ENCODE measurements at places on chromosomes 6 and 20. TPM values are rescaled to one million over a fixed set of nuclear protein-coding genes. Genes with fewer than 3 reads are reported as not detected.

GRCh38 chr6:70094156-70094555 lies 208.7 kb downstream of the COL9A1 start:
- H3K36me3 ChIP-seq = no peaks in the 10 kb centered on the region
- H3K27ac ChIP-seq = no peak overlapping the region
- H3K4me3 ChIP-seq = no peak overlapping the region
- H3K27me3 ChIP-seq = no peaks in the 10 kb centered on the region
- no peak for DNase-seq
- H3K4me1 ChIP-seq = no peaks in the 10 kb centered on the region

The SESN1 gene
- total RNA-seq = 36.2 TPM

- DNase-seq = no peak
- H3K4me3 ChIP-seq = no peak overlapping the region
- no peak overlapping the region for H3K27ac ChIP-seq
- H3K4me1 ChIP-seq = no peaks in the 10 kb centered on the region
Observed at GRCh38 chr6:36314221-36315014, 22.3 kb downstream of the BNIP5 start.

GRCh38 chr6:40923880-40924279 lies 115.1 kb downstream of the UNC5CL start:
- H3K27me3 ChIP-seq = no peaks in the 10 kb centered on the region
- H3K4me1 ChIP-seq = peaks cover 17% of the 10 kb centered on the region
- H3K27ac ChIP-seq = no peak overlapping the region
- DNase-seq = no peak
- H3K4me3 ChIP-seq = no peak overlapping the region

The SASH1 gene
- 30.2 TPM for total RNA-seq

DNA sequence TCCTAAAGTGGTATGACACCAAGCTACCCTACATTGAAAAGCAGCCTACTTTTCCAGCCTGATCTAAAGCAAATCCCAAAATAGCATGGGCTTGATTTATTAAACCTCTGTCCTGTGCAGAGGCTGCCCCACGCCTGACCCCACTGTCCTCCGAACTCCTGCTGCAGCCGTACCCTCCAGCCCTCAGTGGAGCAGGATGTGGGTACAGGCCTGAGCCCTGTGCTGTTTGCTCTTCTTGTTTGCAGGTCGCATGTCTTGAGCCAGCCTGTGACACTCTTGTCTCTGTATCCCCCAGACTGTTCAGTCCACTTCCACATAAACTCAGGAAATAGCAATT lies 61.2 kb downstream of the RPP40 start:
- H3K4me3 ChIP-seq = no peak overlapping the region
- H3K36me3 ChIP-seq = peaks cover 5% of the 10 kb centered on the region
- no peaks in the 10 kb centered on the region for H3K27me3 ChIP-seq
- H3K27ac ChIP-seq = 0 out of 2 replicates have a peak overlapping the region, but pooled peaks have one; percentile 6
- no peak for DNase-seq

DNA sequence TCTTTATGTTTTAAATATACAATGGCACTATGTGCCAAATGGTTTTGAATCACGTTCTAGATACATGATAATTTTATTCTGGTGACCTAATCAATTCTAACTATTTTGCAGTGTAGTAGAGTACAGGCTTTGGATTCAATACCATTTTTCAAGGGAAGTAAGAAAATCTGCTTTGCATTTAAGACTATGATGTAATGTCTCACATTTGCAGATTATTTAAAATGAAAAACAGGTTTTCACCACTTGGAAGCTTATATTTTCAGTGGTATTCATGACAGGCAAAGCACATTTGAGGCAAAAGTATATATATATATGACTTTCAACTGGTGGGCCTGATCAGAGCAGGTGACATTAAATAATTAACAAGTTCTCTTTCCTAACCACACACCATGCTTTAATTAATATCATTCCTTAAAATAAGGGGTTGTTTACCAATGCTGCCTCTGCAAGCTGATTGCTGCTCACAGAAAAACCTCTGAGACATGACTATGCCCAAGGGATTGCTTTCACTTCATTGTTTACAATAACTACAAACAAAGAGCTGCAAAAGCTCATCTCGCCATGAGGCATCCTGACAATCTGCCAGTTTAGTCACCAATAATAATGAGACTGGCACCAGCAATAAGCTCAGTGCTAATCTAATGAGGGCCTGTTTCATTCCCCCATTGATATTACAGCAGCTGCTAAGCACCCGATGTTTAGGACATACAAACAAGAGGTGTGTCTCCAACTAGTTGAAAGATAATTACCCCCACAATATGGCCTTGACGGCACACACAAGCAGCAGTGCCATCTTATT lies 1176.0 kb upstream of the GJE1 start:
- H3K4me1 ChIP-seq = no peaks in the 10 kb centered on the region
- no peaks in the 10 kb centered on the region for H3K27me3 ChIP-seq
- no peak for DNase-seq
- no peaks in the 10 kb centered on the region for H3K36me3 ChIP-seq

DNA sequence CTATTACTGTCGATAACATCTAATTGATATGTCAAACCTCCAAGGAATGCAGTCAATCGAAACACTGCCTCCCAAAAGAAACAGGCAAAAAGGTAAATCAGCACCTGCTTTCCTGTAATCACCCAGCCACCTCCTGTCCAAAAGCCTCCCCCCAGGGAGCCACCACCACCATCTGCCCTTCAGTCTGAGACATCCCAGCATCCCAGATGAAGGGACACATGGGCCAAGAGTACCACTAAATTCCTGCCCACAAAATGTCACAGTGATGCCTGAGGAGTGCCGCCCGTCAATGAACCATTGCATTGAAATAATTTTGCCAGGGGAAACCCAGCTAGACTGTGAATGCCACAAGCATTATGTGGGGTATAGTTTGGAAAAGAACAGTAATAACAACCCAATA lies 401.7 kb downstream of the ZFAND3 start:
- H3K4me1 ChIP-seq = 0 out of 2 replicates have a peak, but pooled peaks cover 4% of the 10 kb centered on the region
- DNase-seq = no peak
- no peaks in the 10 kb centered on the region for H3K27me3 ChIP-seq
- H3K27ac ChIP-seq = no peak overlapping the region
- H3K36me3 ChIP-seq = no peaks in the 10 kb centered on the region

The REM1 gene
- total RNA-seq = 0.28 TPM

GRCh38 chr6:147823936-147824335 lies 315.4 kb downstream of the SAMD5 start:
- no peak overlapping the region for H3K27ac ChIP-seq
- H3K36me3 ChIP-seq = no peaks in the 10 kb centered on the region
- no peak for DNase-seq

GRCh38 chr6:5599127-5599526 lies 337.8 kb downstream of the FARS2 start:
- no peaks in the 10 kb centered on the region for H3K36me3 ChIP-seq
- no peaks in the 10 kb centered on the region for H3K27me3 ChIP-seq

DNA sequence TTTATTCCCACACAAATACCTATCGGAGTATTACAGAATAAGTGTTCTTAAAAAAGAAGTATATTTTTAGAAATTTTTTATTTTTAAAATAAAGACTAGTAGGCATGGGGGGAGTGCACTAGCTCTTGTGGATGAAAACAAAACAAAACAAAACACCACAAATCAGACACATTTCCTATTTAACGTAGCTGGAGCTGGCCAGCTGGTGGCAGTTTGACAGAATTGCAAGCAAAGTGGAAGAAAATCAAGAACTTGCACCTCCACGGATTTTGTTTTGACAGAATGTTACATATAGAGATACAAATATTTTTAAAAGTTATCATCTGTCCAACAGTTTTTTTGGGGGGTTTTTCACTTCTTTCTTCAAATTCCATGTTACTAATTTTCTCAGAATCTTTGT lies 63.6 kb upstream of the SNRPB2 start:
- H3K4me1 ChIP-seq = no peaks in the 10 kb centered on the region
- H3K36me3 ChIP-seq = no peaks in the 10 kb centered on the region
- no peak overlapping the region for H3K4me3 ChIP-seq
- H3K27me3 ChIP-seq = no peaks in the 10 kb centered on the region

- no peak overlapping the region for H3K27ac ChIP-seq
- H3K4me1 ChIP-seq = 0 out of 2 replicates have a peak, but pooled peaks cover 8% of the 10 kb centered on the region
Observed at GRCh38 chr6:113995634-113996033, 24.7 kb upstream of the HDAC2 start.

DNA sequence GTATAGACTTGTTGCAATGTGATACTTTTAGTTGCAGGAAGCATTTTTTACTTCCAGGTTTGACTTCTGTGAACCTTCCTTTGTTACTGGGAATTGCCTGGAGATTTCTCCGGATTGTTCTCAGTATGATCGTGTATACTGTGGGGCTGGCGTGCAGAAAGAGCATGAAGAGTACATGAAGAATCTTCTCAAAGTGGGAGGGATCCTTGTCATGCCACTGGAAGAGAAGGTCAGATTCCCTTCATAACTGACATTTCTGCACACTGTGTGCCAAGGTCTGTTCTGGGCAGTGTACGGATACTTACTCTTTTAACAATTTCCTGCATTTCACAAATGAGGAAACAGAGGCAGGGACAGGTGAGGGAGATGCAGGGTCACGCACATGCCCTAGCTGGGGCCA lies 9.7 kb downstream of the PCMTD2 start:
- no peak overlapping the region for H3K27ac ChIP-seq
- peaks cover 6% of the 10 kb centered on the region for H3K36me3 ChIP-seq
- no peaks in the 10 kb centered on the region for H3K4me1 ChIP-seq
- H3K4me3 ChIP-seq = no peak overlapping the region
- no peaks in the 10 kb centered on the region for H3K27me3 ChIP-seq

The ZNF391 gene
- 22.5 TPM for total RNA-seq

DNA sequence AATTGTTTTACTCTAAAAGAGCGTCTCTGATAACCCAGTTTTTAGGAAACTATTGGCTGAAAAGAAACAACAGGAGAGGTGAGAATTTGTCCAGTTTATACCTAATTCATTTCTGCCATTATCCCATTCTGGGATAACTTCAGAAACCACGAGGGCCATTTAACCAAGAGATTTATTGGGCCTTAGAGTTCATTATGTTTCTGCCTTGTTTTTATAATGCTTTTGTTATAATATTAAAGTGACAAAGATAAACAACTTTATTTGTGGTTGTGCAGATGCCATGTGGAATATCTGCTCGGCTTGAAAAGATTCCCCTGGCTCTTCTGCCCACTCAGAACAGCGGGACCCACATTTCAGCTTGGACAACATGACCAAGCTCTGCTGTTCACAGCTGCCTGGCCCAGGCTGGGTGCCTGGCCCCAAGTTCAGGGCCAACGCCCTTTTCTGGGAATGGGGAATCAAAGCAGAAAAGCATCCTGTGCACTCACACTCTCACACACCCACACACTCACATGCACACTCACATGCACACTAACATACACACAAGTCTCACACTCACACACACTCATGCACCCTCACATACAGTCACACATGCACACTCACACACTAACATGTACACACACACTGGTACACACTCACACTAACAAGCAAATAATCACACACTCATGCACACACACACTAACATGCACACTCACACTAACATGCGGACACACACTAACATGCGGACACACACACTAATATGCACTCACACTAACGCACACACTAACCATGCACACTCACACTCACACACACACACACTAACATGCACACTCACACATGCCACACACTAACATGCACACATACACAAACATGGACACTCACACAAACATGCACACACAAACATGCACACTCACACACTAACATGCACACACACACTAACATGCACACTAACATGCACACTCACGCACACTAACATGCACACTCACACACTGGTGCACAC lies 86.7 kb upstream of the NEDD9 start:
- no peaks in the 10 kb centered on the region for H3K27me3 ChIP-seq
- DNase-seq = no peak
- peaks cover 5% of the 10 kb centered on the region for H3K4me1 ChIP-seq
- H3K36me3 ChIP-seq = no peaks in the 10 kb centered on the region
- no peak overlapping the region for H3K4me3 ChIP-seq

GRCh38 chr20:44792796-44793195 lies 17.6 kb downstream of the RIMS4 start:
- DNase-seq = no peak
- H3K4me1 ChIP-seq = peaks cover 9% of the 10 kb centered on the region
- no peak overlapping the region for H3K27ac ChIP-seq
- no peak overlapping the region for H3K4me3 ChIP-seq

DNA sequence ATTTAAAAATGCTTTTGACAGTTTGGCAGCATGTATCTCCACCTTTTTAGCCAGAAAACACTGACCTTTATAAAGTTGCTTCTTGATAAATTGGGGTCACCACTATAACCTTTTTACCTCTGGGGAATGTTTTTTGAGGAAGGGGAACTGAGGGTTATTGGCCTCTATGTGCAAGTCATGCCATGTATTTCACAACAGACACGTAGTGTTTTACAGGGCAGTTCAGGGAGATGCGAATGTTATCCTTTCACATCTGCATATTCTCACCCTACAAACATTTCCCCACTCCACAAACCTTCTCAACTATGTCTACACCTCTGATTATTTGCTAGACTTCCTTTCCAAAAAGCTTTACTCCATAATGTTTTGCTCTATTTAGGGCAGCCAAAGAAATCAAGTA lies 17.0 kb upstream of the SLA2 start:
- H3K27me3 ChIP-seq = no peaks in the 10 kb centered on the region
- no peaks in the 10 kb centered on the region for H3K36me3 ChIP-seq
- no peak overlapping the region for H3K4me3 ChIP-seq
- DNase-seq = no peak

GRCh38 chr6:131213501-131213990 lies 78.3 kb downstream of the AKAP7 start:
- no peak overlapping the region for H3K4me3 ChIP-seq
- DNase-seq = no peak
- H3K27me3 ChIP-seq = no peaks in the 10 kb centered on the region
- H3K36me3 ChIP-seq = no peaks in the 10 kb centered on the region

- H3K27ac ChIP-seq = no peak overlapping the region
- H3K27me3 ChIP-seq = no peaks in the 10 kb centered on the region
- no peaks in the 10 kb centered on the region for H3K36me3 ChIP-seq
- DNase-seq = peak; percentile 49
- H3K4me1 ChIP-seq = peaks cover 13% of the 10 kb centered on the region
Observed at GRCh38 chr6:20117474-20117873, 94.8 kb downstream of the MBOAT1 start.

GRCh38 chr20:45419188-45420091 lies 3.5 kb downstream of the PIGT start:
- H3K4me1 ChIP-seq = peaks cover 8% of the 10 kb centered on the region
- H3K27ac ChIP-seq = no peak overlapping the region

- no peak for DNase-seq
- H3K27me3 ChIP-seq = peaks cover 34% of the 10 kb centered on the region
- no peak overlapping the region for H3K4me3 ChIP-seq
Observed at GRCh38 chr20:32589769-32590168, 4.6 kb upstream of the NOL4L start.
